AG04450 (cell line): ENCODE measurements at places on chromosomes 6 and 20.
A peak's percentile ranks its signal among the peaks of the same experiment; 100 is the strongest.

DNA sequence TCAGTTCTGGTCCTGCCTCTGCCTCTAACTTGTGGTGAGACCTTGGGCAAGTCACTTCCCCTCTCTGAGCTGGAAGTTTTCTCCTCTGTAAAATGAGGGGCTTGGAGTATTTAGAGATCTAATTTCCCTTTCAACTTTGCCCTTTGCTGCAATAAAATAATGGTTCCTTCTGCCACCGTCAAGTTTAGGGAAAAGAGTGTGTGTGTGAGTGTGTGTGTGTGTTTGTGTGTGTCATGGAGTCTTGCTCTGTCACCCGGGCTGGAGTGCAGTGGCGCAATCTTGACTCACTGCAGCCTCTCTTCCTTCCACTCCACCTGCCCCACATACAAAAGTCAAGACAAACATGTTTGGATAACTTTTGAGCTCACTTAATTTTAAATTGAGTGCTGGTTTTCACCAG lies 39.2 kb upstream of the PIM1 start:
- no peak for DNase-seq

DNA sequence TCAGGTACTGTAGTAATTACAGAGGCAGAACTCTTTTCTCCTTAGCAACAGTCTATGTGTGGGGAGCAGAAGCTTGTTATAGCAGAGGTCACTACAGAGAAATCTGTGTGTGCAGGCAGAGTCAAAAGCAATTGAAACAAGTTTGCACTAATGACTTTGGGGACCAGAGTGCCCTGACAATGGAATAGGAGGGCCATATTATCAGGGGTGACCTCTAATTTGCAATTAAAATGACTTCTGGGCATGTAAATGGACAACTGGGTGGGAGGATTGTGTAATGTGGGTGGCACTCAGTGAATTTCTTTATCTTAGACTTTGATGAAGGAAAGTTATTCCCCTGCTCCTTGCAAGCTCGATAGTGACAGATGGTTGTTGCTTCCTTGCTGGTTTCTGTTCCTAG lies 127.2 kb downstream of the PLCB4 start:
- no peak for DNase-seq

GRCh38 chr6:103854059-103854458 lies 1005.7 kb downstream of the HACE1 start:
- no peak for DNase-seq

DNA sequence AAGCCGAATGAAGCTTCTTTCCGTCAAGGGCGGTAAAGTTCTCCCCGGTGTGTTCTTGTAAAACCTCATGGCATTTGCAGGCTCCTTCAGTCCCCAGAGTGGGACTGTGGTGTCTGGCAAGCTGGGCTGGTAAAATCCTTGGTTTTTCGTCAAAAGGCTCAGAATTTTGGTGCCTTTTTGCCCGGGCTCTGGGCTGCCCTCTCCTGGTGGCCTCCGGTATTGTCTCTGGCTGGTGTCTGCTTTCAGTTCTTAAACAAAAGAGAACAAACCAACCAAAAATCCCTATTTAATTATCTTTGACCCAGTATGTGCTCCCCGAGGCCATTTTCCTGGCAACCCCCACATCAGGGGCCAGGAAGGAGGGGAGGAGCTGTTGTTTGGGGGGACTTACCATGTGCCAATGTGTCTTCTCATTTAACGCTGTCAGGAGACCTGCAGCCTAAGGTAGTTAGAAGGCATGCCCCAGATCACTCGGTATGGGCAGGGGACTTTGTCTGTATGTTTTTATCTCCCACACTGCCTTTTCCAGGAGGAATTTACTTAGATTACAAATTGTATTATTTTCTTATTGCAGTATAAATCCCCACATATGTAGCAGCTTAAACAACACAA lies 11.1 kb downstream of the CDH4 start:
- DNase-seq = no peak

DNA sequence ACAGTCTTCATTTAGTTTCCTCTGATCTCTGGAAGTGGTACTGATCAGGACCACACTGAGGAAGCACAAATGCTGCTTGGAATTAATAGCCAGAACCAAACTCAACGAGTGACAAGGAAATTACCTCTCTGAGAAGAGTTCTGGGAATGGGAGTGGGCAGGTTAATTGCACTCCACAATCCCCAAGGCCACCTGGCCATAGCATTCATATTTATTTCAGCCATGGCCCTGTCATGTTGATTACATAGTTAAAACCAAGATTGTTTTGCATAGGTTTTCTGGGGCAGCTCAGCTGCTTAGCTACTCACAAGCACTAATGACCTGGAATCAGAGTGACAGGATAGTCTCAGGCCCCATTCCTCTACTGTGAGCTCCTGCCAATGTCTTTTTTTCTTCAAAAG lies 230.2 kb upstream of the RIMS1 start:
- no peak for DNase-seq

DNA sequence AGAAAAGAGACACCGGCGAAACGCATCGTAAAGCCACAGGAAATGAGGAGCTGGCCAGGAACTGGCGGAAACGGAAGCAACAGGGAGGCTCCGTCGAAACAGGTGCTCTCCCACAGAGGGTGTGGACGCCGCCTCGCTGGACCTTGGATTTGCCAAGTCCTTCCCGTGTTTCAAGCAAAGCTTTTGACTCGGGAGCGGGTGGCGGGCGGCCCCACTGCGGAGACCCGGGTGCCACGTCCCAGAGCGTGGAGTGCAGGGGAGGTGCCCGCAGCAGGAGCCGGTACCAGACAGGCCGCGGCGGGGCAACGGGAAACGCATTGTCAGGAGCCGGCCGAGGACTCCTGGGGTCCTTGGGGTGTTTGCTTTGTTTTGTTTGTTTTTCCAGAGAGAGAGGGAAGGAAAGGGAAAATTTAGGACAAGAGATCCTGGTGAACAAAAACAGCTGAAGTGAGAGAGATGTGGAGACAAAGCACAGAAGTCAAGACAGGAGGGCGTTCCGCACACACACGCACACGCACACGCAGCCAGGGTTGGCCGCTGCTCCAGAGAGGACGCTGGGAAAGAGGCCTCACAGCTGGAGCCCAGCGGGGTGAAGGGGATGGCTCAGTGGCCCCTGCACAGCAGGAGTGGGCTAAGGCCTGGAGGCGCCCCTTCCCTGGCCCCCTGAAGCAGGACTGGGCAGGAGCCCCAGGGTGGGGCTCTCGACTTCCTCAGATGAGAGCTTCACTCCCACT lies 50.9 kb upstream of the CHRNA4 start:
- DNase-seq = no peak

GRCh38 chr6:127737009-127737486 lies 160.1 kb downstream of the C6orf58 start:
- peak; percentile 45 for DNase-seq

DNA sequence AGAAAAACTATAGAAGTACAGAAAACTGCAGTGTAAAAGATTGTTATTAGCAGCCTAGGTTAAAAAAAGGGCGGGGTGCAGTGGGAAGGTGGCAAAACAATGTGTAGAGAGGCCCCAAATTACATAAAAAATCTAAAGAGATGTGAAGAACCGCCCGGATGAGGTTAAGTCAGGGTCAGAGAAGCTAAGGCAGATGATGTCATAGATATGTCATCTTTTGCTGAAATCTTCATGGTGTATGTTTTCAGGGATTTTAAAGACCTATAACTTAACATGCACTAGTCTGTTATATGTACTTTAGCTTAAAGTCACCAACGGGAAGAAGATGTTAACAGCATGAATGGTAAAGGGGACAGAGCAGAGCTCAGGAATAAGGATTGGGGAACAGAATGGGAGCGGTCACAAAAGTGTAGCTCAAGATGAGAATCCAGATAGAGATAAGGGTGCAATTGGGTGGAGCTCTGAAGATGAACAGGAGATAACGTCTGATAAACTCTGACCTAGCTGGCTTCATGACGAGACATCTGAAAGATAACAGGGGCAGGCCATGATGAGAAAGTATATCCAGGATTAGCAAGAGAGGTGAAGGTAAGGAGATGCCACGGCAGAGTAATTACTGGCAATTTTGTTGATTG lies 83.4 kb downstream of the TFAP2A start:
- DNase-seq = no peak

- DNase-seq = no peak
These were observed 4.2 kb upstream of the TTPAL start for GRCh38 chr20:44471481-44471882.

GRCh38 chr20:63538204-63539091 lies 1.3 kb upstream of the PTK6 start:
- DNase-seq = no peak

GRCh38 chr6:42727627-42728026 lies 5.2 kb upstream of the PRPH2 start:
- no peak for DNase-seq

- no peak for DNase-seq
These were observed 78.6 kb upstream of the PLN start for GRCh38 chr6:118469468-118469867.

GRCh38 chr6:25270559-25270958 lies 8.6 kb upstream of the CARMIL1 start:
- DNase-seq = no peak

DNA sequence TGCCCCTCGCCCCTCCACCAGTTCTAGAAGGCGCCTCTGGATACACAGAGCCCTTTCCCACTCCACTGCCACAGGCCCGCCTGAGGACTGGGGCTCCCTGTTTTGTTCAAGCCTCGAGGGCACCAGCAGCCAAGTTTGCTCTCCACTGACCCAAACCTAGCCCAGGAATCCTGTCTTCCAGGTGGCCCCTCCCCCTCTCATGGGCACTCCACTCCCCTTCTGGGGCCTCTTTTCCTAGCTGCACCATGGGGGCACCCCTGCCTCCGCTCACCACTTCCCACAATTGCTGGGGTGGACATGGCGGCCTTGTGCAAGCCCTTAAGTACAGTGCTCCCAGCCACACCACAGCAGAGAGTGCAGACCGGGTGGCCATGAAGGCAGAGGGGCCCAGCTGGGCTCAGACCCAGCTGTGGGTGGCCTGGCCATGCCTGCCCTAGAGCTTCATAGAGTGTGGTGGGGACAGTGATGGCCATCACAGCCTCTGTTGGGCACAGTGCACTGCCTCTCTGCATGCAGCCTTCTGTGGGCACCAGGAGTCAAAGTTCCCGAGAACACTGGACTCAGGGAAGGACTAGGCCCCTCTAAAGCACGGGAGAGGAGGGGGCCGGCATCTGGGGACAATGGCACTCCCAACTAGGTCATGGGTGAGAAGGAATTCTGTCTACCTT lies 1.3 kb downstream of the MYL9 start:
- DNase-seq = no peak

- no peak for DNase-seq
These were observed 182.8 kb downstream of the SASH1 start for GRCh38 chr6:148525453-148525852.

DNA sequence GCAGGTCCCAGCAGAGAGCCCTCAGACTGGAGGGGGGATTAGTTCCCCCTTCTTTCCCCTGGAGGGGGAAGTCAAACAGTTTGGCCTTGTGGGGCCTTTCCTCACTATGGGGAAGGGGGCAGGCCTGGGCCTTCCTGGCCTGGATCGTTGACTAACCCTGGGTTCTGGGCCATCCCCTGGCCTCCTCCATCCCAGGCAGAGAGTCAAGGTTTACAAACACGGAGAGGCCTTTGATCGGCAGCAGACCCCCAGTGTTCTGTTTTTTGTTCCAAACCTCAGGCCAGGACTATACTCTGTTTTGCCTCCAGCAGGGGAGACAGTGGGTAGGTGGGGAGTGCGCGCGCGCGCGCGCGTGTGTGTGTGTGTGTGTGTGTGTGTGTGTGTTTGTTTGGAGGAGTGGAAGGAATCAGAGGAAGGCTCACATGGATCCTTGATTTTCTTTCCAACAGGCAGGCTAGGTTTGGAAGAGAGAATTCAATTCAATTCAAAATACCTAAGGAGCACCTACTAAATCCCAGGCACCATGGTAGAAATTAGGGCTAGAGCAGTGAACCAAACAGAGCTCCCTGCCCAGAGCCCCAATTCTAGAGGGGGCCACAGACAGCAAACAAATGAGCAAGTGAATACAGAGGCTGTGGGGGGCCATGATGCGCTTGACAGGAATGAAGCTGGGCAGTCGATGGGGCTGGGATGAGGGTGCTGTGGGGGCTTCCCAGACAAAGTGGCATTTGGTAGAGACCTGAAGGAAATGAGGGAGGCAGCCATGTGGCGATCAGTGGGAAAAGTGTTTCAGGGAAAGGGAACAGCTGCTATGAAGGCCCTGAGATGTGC lies 14.8 kb downstream of the TP53RK start:
- no peak for DNase-seq

DNA sequence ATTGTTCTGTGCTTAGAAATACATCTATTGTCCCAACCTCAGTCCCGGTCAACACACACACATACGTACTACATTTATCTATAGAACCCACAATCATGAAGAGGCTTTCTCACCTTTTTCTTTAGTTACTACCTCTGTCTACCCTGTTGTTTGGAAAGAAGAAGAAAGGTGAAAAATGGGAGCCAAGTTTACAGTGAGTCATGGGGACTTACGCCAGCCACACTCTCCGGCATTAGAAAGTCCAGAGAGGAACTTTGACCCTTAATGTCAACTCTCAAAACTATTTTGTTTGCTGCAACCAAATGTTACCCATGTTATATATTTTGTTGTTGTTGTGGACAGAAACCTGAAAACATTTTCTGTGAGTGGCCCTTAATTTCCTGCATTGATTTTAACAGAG lies 259.1 kb downstream of the ZFAND3 start:
- DNase-seq = no peak

GRCh38 chr6:54463354-54464024 lies 155.2 kb downstream of the TINAG start:
- DNase-seq = no peak

GRCh38 chr6:42140032-42140431 lies 2.4 kb downstream of the C6orf132 start:
- DNase-seq = no peak

DNA sequence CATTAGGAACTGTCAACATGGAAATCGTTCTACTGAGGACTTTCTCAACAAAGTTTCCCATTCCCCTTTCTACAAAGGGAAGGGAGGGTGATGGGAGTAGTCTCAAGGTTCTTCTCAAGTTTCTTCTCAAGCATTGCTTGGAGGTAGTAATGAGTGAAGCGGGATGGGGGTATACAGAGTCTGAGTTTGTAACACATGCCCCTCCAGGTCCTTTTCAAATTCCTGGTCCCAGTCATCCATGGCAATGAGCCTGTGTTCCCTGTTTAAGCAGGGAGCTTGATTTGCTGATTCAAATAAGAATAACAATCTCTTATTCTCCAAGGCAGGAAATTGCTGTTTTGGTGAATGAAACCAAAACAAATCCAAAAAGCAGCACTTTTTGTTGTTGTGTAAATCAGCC lies 45.5 kb downstream of the MYLK4 start:
- DNase-seq = no peak

GRCh38 chr20:6671829-6672228 lies 95.7 kb upstream of the BMP2 start:
- DNase-seq = no peak

DNA sequence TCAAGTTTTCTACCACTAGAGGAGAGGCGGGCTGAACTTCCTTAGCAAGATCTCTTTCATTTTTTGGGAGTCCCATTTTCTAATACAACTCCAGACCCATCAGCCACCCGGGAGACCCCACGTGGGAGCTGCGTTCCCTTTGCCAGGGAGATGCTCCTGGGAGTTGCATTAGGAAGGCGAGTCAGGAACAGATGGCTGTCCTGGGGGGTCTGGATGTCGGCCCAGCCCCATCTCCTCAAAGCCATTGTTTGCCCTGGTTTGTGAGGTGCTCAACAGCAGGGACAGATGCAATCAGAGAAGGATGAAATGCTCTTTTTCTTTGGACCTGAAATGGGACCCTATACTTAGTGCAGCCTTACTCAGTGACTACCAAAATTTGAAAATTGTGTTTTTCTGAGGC lies 39.4 kb downstream of the CARMIL1 start:
- DNase-seq = no peak

GRCh38 chr6:41028561-41029412 lies 10.2 kb downstream of the UNC5CL start:
- DNase-seq = no peak
